CD4-positive, alpha-beta T cell treated with Interleukin-2 at 100 ng/mL for 4 hours (primary cell): ENCODE measurements at places on chromosomes 11 and 22.
A peak's percentile ranks its signal among the peaks of the same experiment; 100 is the strongest.

GRCh38 chr11:47980088-47980906 is at the start of gene PTPRJ:
Gene PTPRJ, plus strand, starts transcription at chr11:47980559. Its CDS starts 354 bp downstream, at chr11:47980913.
- DNase-seq, result peak; percentile 62

GRCh38 chr11:61089806-61090491 is 12.3 kb upstream of the CD5 start:
- no peak for DNase-seq

- DNase-seq, result no peak
Observed at GRCh38 chr22:37659066-37659896, 758 bp downstream of the PDXP start.

DNA sequence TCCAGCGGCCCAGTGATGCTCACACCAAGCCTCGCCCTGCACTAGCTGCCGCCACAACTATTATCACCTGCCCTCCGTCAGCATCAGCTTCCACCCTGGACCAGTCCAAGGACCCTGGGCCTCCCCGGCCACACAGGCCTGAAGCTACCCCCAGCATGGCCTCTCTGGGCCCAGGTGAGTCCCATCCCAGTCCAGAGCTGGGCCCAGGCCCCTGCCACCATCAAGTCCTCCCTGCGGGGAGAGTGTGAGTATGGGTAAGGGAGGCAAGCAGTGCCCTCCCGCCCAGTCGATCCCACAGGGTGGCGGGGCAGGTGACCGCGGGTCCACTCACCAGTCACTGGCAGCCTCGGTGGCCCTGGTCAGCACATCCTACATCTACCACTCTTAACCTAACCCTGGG is 9.5 kb upstream of the SUSD2 start:
- no peak for DNase-seq

DNA sequence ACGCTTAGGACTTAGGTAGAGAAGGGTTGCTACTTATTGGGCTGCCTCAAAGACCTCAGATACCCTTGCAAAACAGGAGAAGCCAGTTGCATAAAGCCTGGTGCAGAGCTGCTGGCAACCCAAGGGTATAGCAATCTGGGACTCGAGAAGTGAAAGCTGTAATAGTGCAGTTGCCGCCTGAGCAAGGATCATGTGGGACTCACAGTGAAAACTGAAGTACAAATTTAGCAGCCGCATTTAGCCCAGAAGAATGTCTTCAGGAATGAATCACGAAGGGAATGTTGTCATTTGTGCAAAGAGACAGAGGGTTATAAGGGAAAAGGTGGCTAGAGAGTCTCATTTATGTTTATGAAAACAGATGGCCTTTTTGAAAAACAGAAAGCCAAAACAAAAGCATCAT is 267.2 kb downstream of the TENM4 start:
- no peak for DNase-seq

DNA sequence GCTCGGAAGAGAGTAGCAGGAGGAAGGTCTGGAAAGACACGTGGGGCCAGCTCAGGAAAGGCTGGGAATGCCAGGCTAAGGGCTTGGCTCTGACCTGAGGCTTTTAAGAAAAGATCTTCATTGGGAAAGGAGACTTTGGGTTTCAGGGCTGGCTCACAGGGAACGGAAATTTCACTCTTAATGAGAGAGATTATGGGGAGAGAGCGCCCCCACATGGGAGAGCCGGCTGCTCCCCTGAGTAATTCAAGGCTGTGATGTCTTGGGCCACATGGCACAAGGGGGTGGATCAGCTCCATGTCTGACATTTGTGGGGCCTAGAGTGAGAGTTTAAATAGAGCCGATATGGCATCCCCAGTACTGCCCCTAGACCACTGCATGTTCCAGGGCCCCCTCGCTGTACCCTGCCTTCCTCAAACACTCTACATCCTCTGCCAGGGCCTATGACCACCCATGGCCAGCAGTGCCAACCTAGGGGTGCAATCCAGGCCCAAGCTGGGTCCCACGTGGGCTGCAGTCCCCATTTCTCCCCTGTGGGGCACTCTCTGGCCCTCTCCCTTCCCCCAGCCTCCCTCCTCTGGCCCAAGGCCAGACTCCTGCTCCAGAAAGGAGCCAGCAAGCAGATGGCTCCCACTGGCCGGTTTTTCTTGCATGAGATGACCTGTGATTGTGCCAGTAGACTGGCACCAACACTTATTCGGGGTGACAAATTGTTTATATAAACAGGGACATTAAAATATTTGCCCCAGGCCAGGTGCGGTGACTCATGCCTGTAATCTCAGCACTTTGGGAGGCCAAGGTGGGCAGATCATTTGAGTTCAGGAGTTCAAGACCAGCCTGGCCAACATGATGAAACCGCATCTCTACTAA is 75.2 kb downstream of the ISX start:
- no peak for DNase-seq

- DNase-seq, result peak; percentile 55
Observed at GRCh38 chr11:128686745-128687177, 7.1 kb upstream of the FLI1 start.

DNA sequence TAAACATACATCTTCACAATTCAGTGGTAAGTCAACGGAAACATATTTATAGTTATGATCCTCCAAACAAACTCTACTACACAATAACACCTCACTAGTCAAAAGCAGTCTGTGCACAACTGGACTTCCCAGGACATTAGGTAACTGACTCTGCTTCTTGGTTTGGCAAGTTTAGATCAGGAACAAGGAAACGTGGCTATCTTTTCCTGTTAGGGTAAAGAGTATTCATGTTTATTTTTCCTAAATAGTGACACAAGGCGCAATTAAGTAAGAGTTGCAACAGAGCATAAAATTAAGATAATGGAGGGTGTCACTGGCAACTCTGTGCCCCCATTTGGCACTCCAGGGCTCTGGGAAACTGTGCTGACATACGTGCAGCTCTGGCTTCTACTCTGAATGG is 70.2 kb upstream of the TP53AIP1 start:
- DNase-seq, result no peak
